ENCODE measurements at places on chromosomes 13 and 19.
A peak's percentile ranks its signal among the peaks of the same experiment; 100 is the strongest.

DNA sequence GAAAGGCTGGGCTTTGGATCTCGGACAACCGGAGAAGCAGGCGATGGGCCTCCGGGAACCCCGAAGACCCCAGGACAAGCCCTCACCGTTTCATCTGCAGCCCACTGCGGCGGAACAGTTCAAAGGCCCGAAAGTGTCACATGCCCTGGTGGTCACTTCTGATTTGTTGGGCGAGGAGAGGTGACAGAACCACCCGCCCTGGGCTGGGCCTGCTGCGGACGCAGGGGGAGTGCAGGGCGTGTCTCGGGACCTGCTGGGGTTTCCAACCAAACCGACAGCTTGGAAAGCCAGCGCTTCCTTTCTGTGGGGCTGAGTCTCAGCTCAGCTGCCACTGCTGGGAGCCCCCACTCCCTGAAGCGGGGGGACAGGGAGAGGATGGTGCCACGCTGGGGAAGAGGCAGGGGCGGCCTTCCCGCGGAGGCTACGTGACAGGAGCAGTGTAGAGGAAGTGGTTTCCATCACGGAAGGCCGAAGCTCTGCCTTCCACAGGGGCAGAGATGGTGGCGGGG lies 22.8 kb upstream of the ZBTB7A start:
- DNase-seq = no peak

GRCh38 chr19:1170938-1171754 lies 2.9 kb downstream of the SBNO2 start:
- DNase-seq = no peak

DNA sequence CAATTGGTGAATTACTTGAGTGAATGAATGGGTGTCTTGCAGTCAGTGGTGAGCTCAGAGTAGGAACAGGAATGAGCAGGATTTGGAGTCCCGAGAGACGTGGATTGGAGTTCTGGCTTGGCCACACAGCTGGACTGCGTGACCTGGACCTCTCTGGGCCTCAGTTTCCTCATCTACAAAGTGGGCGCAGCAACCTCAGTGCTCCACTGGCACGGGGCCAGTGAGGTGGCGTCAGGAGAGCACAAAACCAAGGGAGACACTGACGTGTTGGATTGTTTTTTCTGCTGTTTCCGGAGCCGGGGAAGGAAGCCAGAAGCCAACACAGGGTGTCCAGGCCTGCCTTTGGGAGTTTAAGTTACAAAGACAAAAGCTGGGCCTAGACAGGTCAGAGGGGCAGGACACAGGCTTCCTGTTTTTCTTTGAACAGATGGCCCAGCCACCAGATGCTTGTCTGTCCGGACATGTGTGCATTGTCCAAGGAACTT lies 6.5 kb upstream of the DOCK6 start:
- DNase-seq = no peak

DNA sequence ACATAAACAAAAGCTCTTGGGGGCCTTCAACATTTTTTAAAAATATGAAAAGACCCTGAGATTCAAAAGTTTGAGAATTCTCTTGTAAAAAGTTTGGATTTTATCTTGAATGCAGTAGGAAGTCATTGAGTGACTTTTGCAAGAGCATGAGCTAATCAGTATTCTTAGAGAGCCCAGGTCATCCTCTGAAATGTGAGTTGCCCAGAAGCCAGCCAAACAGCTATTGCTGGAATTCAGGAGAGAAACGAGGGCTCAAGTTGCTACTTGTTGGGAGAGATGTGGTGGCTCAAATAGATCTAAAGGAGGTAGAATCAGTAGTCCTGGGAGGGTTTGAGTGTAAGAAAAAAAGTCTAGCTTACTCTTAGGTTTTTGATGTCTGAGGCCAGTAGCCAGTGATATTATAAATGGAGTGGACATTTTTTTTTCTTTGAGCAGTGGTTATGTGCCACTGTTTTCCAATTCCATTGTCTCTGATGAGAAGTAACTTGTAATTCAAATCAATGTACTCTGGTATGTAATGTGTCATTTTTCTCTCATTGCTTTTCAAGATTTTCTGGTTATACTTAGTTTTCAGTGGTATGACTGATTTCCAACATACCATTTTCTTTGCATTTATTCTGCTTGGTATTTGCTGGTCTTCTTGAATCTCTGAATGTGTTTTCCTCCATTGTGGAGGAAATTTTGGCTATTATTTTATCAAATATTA lies 30.7 kb downstream of the LMO7 start:
- no peak for DNase-seq

DNA sequence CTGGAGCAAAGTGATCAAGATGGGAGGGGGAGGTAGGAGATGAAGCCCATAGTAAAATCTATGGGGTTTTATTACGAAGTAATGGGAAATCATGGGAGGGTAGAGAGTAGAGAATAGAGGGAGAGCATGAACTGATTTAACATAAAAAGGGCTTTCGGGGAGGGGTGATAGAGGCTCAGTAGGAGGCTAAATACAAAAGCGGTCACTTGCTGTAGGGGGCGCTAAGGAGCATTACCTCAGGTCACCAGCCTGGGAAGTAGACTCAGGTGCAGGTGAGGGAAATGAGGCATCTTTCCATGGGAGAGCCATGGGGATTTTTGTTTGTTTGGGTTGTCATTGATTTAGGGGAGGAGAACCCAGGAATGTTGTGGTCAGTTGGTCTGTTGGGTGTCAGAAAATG lies 14.1 kb downstream of the KRTDAP start:
- no peak for DNase-seq

- DNase-seq = peak; percentile 57
Measured at GRCh38 chr19:17784201-17785008, 10.5 kb upstream of the B3GNT3 start.

DNA sequence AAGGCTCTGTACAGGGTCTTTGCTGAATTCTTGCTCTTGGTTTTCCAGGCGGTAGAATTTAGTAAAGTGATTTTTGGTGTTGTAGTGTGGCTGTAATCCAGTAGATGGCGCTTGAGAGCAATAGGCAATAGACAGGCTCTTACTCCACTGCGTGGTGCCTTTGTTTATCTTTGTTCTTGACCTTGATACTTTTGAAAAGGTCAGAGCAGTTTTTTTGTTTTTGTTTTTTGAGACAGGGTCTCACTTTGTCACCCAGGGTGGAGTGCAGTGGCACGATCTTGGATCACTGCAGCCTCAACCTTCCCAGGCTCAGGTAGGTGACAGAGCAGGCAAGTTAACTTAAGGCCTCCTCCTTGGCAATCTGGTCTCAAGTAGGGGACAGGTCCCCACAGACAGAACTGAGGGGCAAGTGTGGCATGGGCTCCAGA lies 12.2 kb upstream of the LILRA5 start:
- DNase-seq = no peak

DNA sequence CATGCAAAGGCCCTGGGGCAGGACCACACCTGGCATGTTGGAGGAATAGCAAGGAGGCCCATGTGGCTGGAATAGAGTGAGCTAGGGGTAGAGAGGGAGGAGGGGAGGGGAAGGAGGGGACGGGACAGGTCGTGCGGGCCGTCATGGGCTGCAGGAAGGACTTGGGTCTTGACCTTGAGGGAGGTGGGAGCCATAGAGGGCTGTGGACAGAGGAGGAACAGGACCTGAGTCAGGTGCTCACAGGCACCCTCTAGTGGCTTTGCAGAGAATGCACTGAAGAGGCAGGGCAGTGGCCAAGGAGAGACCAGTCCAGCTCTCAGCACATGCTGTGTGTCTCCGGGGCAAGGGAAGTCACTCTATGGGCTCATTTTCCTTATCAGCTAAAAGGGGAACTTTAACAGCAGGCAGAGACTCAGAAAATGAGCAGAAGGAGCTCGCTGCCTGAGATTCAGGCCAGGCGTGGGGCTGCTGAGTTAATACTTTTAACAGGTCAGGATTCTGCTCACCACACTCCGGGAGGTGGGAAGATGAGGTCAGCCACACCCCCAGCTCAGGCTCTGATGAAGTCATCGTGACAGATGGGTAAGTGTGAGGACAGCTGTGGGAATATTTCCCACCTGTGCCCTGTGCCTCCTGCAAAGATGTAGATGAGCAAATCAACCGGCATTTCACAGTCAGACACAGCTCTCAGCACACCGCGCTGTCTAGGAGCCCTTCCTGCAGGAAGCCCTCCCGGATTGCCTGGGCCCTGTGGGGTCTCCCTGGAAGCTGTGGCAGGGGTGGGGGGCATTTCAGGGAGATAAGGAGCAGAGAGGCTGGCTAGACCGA lies 6.0 kb upstream of the TNFAIP8L1 start:
- DNase-seq = no peak

- DNase-seq = no peak
Measured at GRCh38 chr19:36149673-36150406, 2.4 kb downstream of the COX7A1 start.

GRCh38 chr19:46617601-46618000 lies 7.3 kb downstream of the PTGIR start:
- DNase-seq = no peak

DNA sequence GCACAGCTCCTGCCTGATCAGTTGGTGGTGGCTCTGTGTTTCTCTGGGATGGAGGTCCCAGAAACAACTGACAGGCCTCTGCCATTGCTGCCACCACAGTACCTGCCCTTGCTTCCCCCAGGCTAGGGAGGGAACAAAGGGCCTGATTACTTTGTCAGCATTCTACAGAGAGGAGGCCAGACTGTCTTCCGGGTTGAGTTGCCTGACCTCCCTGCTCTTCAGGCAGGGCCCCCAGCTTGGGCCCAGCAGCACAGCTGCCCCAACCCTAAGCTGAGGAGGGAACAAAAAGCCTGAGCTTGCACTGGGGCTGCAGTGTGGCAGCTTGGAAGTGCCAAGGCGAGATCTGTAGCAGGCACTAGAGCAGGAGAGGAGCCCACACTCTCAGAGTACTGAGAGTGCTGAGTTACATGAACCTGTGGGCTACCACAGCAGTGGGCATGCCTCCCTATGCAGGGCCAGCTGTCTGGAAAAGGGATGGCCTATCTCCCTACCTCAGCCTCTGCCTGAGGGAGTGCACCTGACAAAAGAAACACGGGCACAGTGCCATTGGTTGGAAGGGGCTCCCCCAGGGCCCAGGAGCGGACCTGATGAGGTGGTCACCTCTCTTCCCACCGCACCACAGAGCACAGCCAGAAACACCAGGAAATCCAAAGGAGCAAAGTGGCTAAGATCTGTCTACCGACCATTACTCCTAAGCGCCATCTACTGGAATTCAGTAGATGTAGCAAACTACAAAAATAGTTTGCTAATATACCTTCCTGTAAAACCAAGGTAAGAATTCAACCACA lies 24.4 kb downstream of the SLC25A15 start:
- DNase-seq = no peak

DNA sequence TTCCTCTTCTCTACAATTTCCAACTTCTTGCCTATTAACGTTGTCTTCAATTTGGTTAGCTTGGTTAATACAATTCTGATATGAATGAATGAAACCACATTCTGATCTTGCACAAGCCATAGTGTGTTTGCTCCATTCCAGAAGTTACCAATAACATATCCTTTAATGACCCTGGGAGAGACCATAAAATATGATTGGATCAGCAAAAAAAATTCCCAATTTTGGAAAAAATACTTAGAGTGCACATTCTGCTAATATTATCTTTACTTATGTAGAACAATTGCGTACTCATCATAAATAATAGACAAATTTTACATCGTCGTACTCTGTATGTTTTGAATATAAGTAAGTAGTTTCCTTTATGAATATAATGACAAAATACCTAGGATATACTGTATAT lies 117.2 kb downstream of the SLITRK5 start:
- no peak for DNase-seq

GRCh38 chr13:60379837-60380565 lies 17.0 kb upstream of the TDRD3 start:
- DNase-seq = no peak

DNA sequence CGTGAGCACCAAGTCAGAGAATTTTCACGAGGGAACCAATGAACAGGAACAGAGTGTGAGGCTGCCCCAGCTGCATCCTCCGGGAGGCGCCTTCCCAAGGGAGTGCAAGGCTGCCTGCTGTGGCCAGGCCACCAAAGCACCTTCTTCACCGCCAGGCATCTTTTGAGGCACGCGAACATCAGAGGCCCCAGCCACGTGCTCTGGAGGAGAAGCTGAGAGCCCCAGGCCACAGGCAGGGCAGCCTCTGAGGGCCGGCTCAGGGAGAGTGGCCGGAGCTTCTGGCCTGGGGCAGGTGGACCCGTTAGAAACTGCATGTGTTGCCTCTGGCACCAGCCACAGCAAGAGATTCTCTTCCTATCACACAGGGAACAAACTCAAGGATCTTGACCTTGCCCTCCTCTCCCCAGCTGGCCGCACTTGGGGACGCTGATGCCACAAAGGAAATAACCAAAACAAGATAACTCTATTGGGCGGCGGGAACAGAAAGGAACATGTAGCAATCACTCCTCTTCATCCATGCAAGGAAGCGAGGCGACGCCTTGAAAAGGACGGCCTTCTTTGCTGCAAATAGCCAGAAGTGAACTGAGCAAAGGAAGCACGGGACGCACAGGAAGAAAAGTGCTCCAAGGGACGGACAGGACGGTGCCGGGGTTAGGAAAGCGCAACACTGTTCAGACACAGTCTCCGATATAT lies 19.9 kb downstream of the GAS6 start:
- DNase-seq = no peak

GRCh38 chr13:73835138-73835721 lies 299.0 kb downstream of the KLF12 start:
- no peak for DNase-seq

All from NCI-H2107 (cell line).